ENCODE measurements at places on chromosomes 1 and 21.

- DNase-seq: no peak
Measured at GRCh38 chr1:246597340-246597739, 31.1 kb downstream of the CNST start.

- DNase-seq: peak; percentile 98
Measured at GRCh38 chr1:155001675-155002463, 733 bp upstream of the ZBTB7B start.

- DNase-seq: no peak
Measured at GRCh38 chr1:59276439-59276851, 20.4 kb upstream of the FGGY start.

- no peak for DNase-seq
Measured at GRCh38 chr1:66335125-66335524, 198.8 kb upstream of the SGIP1 start.

DNA sequence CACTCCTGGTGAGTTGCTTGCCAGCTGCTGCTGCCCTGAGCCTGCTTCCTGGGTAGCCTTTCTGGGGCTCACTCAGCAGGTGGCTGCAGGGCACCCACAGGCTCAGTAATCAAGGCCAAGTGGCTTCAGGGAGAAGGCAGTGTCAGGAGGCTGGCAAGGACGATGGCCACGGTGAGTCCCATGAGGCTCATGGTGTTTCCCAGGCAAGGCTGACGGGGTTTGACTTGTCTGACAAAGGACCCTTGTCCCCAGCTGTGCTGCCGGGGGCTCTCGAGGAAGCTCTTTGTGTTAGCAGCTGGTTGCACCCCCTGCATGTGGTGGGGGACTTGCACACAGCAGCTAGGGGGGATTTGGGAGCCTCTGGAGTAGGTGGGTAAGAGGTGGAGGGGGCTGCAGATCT lies 190.5 kb upstream of the C1orf174 start:
- no peak for DNase-seq

DNA sequence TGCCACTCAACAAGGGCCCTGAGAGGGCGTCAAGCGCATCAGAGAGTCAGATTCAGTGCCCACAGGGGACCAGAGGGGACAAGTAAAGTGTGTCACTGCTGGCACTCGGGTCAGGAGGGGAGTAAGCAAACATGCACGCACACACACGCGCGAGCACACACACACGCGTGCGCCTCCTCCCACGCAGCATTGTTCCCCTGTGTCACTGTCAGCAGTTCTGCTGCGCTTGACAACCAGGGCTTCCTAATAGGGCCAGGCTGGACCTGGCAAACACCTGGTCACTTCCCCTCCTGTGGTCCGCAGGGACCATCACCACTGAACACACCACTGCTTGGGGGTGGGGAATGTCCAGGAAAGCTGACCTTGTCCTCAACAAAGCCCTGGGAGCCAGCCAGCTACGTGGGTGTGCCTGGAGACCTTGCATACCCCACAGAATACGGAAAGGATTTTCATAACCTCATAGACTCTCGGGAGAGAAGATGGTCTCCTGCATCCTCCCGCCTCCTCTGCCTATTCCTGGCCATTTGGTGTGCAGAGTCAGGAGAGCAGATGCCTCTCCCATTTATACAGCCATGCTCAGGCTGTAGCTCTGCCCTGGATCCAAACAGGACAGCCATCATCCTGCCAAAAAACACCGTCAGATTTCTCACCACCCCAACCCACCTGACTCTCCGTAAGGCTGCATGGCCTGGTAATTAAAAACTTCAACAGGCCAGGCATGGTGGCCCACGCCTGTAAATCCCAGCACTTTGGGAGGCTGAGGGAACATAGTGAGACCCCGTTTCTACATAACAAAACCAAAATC lies 73.2 kb downstream of the SSBP3 start:
- DNase-seq: no peak

GRCh38 chr1:177862916-177863315 lies 106.9 kb downstream of the SEC16B start:
- DNase-seq: no peak

DNA sequence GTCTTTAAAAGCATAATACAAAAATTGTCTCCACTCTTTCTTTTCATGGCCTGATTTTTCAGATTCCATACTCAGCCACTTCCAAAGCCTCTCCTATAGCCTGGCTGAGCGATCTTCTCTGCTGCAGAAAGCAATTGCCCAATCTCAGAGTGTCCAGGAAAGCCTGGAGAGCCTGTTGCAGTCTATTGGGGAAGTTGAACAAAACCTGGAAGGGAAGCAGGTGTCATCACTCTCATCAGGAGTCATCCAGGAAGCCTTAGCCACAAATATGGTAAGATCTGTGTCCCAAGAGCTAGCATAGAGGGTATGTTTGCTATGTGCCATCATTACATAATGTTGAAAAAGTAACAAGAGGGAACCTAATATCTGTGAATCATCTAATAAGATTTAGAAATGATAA lies 130.7 kb upstream of the BMP8A start:
- no peak for DNase-seq

DNA sequence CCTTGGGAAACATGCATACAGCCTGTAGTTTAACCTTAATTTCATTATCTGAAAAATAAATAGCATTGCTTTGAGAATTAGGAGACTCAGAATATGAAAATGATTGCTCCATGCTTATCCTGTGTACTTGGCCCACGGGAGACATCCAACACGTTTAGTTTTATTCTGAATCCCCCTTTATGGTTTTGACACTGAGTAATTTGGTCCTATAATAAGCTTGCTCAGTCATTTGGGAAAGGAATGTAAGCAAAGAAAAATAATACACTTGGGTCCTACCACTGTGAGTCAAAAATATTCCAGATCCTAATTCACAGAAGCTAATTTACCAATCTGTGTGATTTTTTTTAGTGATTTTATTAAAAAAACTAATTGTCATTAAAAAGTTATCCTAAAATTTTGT lies 557.3 kb downstream of the USP25 start:
- no peak for DNase-seq

GRCh38 chr1:50508040-50508586 lies 84.9 kb upstream of the DMRTA2 start:
- no peak for DNase-seq

GRCh38 chr1:167221126-167221737 lies 546 bp downstream of the POU2F1 start:
- DNase-seq: no peak

GRCh38 chr1:205248793-205249601 lies 21.3 kb downstream of the TMCC2 start:
- no peak for DNase-seq
